ENCODE measurements at places on chromosomes 12 and 14.

- peak; percentile 14 for DNase-seq
Observed at GRCh38 chr12:47022296-47022695, 57.1 kb upstream of the PCED1B start.

DNA sequence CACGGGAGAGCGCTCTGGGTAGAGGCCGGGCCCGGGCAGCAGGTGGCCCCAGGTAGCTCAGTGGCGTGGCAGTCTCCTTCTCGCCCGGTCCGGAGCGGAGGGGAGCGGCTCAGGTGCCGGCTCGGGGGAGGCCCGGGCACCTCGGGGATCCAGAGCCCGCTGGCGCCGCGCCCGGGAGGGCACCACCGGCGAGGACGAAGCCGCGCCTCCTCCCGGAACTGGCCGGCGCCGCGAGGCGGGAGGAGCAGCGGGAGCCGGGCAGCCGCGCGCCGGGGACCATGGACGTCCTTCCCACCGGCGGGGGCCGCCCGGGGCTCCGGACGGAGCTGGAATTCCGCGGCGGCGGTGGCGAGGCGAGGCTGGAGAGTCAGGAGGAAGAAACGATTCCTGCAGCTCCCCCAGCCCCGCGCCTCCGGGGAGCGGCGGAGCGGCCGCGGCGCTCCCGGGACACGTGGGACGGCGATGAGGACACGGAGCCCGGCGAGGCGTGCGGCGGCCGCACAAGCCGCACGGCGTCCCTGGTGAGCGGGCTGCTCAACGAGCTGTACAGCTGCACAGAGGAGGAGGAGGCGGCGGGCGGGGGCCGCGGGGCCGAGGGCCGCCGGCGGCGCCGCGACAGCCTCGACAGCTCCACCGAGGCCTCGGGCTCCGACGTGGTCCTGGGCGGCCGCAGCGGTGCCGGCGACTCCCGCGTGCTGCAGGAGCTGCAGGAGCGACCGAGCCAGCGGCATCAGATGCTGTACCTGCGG, 21.5 kb upstream of the GNS start:
- DNase-seq = peak; percentile 4

GRCh38 chr12:51871126-51871525, 16.8 kb upstream of the ANKRD33 start:
- no peak for DNase-seq

DNA sequence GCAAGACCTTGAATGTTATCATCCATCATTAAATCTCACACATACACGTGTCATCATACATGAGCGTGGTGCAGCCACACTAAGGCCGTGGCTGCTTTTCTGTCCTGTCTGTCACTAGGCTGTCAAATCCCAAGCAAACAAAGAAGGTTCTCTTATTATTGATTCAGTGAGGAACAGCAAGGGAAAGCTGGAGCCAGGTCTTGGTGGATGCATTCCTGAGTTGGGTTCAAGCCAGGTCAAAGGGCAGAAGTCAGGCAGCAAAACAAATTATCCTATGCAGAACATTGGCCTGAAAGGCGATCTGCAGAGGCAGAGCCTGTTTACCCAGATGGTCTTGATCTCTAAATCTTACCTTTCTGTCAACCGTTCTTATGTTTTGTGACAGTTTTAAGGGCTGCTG, 252.3 kb downstream of the NEDD1 start:
- no peak for DNase-seq

GRCh38 chr12:47945341-47945728, 18.1 kb upstream of the TMEM106C start:
- DNase-seq = no peak

DNA sequence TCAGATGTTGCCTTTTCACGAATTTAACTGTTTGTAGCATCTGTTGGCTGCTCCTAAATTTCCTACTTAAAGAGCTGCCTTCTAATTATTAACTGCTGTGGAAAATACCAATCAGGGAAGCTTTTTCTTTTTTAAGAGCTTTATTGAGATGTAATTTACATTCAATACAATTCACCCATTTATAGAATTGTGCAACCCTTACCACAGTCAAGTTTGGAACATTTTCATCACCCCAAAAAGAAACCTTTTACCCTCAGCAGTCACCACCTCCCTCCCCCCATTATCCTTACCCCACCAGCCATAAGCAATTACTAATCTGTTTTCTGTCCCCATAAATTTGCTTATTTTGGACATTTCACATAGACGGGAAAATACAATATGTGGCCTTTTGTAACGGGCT, 1.4 kb downstream of the PCNX4 start:
- DNase-seq = peak; percentile 10

Measured in activated CD4-positive, alpha-beta T cell treated with anti-CD3 and anti-CD28 coated beads, Interleukin-2, Interleukin-6, amounts not matched to agents 100 ng/mL and 50 ng/mL, durations not matched to agents 16 hours and 8 hours (primary cell).